Renal pelvis (tissue), 12 donors: ENCODE measurements at places on chromosomes 12 and 14.

- DNase-seq = no peak
Measured at GRCh38 chr14:67641902-67642749, 22.4 kb downstream of the ARG2 start.

- no peak for DNase-seq
Measured at GRCh38 chr12:113097716-113098440, 37.7 kb downstream of the RASAL1 start.

DNA sequence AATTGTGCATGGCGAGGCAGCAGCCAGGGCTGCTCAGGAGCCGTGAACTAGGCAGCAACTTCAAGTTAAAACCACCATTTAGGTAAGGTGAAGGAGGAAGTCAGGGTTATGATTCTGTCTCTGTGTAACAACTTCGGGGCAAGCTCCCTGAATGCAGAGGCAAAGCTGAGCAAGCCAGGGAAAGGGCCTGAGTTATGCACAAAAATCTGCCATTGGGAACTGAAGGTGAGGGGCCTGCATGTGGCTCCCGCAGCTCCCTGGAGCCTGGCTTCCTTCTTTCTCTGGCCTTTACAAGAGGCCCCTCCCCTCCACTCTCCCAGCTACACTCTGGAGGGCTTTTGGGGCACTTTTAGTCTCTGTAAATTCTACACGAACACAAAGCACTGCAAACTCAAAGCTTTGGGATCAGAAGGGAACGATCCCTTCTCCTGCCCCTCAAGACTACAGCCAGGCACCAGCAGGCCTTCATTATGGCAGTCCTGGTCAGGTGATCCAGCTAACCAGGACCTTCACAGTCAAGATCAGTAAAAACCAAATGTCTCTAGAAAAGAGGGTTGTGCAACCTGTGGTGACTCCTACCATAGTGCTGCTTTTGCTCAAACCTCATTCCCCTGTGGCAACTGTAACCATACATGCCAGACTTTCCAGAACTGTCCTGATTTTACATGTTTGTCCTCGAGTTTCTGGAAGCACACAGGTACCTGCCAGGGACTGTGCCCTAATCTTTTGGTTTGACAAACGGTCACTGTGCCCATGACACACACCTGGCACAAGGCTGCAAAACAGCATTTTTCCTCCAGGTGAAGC lies 67.2 kb upstream of the PTGR2 start:
- DNase-seq = no peak

DNA sequence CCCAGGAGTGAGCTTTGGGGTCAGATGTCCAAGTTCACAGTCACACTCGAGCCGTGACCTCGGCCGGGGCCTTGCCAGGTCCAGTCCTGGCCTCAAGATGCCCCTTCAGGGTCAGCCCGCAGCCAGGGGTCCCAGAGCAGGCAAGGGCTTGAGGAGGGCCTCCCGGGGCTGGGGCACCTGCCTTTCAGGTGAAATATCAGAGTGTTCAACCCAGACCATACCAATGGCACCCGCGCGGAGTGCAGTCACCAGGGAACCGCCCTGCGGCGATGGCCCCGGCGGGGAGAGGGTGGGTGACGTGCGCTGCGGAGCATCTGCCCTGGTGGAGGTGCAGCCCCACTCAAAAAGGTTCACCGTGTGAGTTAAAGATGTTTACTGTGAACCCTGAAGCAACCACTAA lies 16.9 kb downstream of the LRCOL1 start:
- DNase-seq = no peak

- no peak for DNase-seq
Measured at GRCh38 chr12:56749359-56749758, 2.8 kb downstream of the PRIM1 start.

DNA sequence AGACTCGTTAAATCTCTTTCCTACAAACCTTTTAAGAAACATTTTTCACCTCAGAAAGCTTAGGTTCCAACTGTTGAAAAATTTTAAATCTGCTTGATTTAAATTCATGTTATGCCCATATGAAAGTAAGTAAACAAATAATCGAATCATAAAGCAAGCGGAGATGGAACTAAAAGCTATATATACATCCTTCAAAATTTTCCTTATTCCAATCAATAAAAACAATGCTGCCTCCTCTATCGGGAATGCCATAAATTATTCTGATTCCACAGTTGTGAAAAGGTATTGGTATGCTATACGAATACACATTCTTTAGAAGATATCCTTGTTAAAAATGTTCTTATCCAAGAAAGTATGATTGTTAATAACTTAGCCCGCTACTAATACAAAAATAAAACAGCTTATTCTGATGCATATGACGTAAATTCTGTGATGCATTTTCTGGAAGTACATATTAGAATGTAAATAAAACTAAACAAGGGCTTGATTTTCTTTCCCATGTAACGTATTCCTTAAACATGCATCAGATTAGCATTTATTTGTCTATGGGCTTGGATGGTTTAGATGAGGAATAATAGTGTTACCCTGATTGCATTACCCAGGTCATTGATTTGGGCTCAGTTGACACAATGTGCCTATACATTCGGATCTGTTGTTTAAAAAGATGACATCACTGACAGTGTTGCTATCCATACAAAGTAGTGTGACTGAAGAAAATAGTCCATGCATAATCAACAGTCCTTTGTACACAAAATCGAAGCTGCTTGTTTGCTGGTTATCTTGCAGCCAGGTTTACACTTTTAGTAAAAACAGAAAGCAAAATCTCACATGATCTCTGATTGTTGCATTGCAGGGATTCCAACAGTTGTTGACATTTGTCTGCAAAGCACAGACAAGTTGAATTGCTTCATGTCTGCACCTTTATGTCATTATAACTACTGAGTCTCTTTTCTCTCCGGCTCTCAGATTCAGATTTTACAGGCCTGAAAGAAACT lies 656 bp upstream of the DTD2 start:
- no peak for DNase-seq

- no peak for DNase-seq
Measured at GRCh38 chr12:44126806-44127205, 290.9 kb downstream of the TMEM117 start.

- no peak for DNase-seq
Measured at GRCh38 chr12:116265351-116266147, 11.9 kb downstream of the MED13L start.

GRCh38 chr12:19074700-19075099 lies 54.8 kb upstream of the PLEKHA5 start:
- DNase-seq = no peak

DNA sequence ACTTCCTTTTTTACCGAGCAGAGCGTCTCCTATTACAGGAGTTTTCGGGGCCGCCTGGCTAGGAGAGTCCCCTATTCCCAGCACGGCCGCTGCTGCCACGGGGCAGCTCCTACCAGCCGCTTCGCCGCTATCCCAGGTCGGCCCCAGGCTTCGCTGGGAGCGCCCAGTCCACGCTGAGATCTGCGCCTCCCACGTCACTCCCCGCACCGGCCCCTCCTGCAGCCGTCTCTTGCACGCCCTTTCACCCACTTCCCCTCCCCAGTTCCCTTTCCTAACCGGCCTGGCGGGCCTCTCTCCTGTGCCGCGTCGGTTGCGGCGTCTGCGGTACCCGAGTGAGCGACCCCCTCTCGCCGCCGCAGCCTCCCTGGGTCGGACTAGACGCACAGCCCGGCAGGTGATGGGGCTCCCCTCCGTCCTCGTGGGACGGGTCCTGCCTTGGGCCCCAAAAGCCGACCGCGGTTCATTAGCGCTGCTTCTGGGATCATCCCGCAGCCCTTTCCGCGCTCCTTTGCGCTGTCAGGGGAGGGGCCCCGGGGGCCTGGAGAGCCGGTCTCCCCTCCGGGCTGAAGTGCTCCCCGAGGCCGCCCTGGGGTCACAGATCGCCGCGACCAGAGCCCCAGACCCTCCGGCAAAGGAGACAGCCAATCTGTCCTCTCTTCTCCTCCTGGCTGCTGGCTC lies 1318.4 kb downstream of the TMEM121 start:
- DNase-seq = no peak

DNA sequence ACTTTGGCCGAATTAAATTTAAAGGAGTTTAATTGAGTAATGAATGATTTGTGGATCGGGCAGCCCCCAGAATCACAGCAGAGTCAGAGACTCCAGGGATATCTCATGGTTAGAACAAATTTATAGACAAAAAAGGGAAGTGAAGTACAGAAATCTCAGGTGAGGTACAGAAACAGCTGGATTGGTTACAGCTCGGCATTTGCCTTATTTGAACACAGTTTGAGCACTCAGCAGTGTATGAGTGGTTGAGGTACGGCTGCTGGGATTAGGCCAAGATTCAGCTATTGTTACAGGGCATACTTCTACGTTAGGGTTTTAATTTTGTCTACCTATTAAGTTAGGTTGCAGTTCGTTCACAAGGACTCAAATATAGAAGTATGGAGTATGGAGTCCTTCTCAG lies 23.3 kb downstream of the CCDC38 start:
- no peak for DNase-seq
